ENCODE measurements at places on chromosomes 3 and 15.

DNA sequence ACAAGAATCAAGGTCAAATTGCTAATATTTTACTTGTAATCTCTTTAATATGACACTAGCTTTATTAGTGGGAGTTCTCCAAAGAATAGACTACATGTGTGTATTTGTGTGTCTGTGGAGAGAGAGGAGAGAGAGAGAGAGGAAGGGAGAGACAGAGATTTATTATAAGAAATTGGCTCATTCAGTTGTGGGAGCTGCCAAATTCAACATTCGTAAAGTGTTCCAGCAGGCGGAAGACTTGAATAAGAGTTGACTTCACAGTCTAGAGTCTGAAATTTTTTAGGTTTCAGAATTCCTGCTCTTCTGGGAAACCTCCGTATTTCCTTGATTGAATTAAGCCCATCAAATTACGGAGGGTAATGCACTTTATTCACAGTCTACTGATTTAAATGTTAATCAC lies 4.7 kb upstream of the CLDN1 start:
- no peak for DNase-seq

DNA sequence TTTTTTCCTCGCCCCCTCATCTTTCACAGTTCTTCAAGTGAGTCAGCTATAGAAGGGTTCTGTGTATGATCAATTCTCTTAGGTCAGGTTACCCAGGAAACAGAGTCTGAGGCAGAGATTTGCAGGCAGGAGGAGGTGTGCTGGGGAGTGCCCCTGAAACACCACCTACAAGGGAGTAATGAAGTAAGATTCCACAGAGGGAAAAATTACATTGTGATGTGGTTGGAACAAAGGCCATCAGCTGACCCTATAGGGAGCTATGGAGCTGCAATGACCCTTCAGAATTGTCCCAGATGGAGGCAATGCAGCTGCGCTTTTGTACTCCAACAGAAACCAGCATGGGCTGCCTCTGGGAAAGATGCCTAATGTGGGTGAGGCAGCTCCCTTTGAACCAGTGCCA lies 142.2 kb upstream of the CNTN3 start:
- DNase-seq, result no peak

DNA sequence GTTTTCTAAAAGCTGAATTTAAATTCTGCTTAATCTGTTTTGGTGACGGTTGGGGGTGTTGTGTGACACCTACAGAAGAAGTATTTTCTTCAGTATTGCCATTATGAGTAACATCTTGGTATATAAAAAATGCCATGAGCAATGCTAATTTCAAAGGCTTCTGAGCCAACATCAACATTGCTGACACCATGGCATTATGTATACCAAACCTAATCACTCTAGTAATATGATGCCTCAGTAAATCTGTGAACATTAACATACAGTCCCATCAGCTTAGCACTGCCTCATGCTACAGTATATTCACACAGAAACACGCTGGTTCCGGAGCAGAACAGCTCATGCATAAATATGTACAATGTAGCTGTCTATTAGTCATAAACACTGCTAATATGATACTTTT lies 75.8 kb downstream of the ZPLD1 start:
- no peak for DNase-seq

DNA sequence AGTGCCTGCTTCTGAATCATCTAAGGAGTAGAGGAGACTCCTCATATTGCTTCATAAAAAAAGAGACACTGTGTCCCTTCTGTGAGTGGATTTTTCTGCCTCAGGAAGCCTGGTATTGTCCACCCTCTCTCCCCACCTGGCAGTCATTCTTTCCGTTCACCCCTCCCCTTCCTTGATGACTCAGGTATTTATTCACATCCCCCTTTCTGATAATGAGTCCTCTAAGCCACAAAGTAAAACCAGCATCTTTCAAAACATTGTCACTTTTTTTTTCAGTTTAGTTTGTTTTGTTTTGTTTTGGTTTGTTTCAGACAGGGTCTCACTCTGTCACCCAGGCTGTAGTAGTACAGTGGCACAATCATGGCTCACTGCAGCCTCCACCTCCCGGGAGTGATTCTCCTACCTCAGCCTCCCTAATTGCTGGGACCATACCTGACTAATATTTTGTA lies 65.2 kb upstream of the UBE2E1 start:
- DNase-seq, result no peak

DNA sequence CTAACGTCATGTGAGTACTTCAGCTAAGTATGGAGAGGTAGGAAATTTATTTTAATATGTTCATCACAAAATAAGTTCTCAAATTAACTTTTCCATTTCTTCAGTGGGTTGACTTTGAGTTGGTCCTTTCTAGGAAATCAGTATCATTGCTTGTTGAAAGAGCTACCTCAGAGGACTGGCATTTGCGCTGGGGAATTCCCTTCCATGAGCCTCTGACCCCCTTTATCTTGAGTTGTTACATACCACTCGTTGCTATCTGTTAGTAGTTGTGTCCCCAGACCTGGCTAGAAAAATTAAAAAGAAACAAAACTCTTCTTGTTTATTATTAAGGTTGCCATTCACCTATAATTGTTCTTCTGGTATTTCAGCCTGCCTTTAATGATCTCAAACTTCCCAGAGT lies 96.8 kb upstream of the ROBO2 start:
- DNase-seq, result no peak

DNA sequence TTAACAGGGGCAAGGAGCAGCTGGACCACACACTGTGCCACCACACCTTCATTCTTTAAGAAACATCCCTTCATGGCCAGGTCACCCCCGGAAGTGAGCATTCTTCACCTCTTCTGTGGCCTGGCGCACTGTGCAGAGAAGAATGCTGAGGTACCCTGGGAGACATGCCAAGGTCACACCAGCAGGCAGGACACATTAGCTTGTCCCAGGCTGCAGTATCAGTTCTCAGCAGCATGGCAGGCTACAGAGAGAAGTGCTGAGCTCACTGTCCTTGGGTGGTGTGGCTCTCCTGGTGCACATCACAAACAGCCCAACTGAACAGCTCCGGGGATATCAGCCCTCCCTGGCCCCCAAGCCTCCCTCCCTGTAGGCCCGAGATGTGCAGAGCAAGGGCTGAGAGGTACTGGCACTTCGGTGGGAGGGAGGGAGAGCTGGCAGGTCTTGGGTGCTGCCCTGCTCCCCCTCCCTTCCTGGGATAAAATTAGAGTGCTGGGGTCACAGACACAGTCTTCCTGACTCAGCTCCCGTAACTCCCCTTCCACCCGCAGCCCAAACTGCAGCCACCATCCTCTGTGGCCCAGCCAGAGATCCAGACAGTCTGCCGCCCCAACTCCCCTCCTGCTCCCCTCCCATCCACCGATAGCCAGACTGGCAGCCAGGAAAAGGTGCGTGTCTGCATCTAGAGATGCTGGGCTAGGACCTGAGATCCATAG lies 13.4 kb downstream of the SEMA7A start:
- DNase-seq, result no peak
